ENCODE measurements at places on chromosomes 5 and 9. TPM values are rescaled to one million over a fixed set of nuclear protein-coding genes. Genes with fewer than 3 reads are reported as not detected.

The CBY3 gene
- 0.39 TPM for polyA plus RNA-seq

The GBGT1 gene
- 2.8 TPM for polyA plus RNA-seq

The SPATA9 gene
- polyA plus RNA-seq = not detected

The SEMA4D gene
- polyA plus RNA-seq = 32.5 TPM

The CAMK2A gene
- polyA plus RNA-seq = not detected

The GHR gene
- polyA plus RNA-seq = not detected

The PCAT7 gene
- not detected for polyA plus RNA-seq

The PRUNE2 gene
- polyA plus RNA-seq = 0.65 TPM

The SPATA31A3 gene
- polyA plus RNA-seq = not detected

The GABBR2 gene
- not detected for polyA plus RNA-seq

The ARRDC3 gene
- 201 TPM for polyA plus RNA-seq

The NME5 gene
- not detected for polyA plus RNA-seq

The SPRY4 gene
- not detected for polyA plus RNA-seq

The SHOC1 gene
- not detected for polyA plus RNA-seq

The PCDHA4 gene
- not detected for polyA plus RNA-seq

The FGF18 gene
- not detected for polyA plus RNA-seq

The PSD2 gene
- polyA plus RNA-seq = not detected

The MYO10 gene
- polyA plus RNA-seq = not detected

The PCDHGA4 gene
- polyA plus RNA-seq = 0.16 TPM

The SLC4A9 gene
- polyA plus RNA-seq = not detected

The PJA2 gene
- 65.6 TPM for polyA plus RNA-seq

The PPP3R2 gene
- polyA plus RNA-seq = not detected

The TMEM171 gene
- not detected for polyA plus RNA-seq

The PCDHA9 gene
- polyA plus RNA-seq = not detected

The CDH9 gene
- polyA plus RNA-seq = not detected

The KIF24 gene
- 0.08 TPM for polyA plus RNA-seq

The ORM2 gene
- not detected for polyA plus RNA-seq

The TAF11L10 gene
- not detected for polyA plus RNA-seq

The CD274 gene
- polyA plus RNA-seq = 0.44 TPM

The ZDHHC11B gene
- polyA plus RNA-seq = not detected

The SHC3 gene
- not detected for polyA plus RNA-seq

The CDO1 gene
- polyA plus RNA-seq = not detected

The GPX8 gene
- polyA plus RNA-seq = not detected

The FBP2 gene
- polyA plus RNA-seq = not detected

The SETX gene
- 70.1 TPM for polyA plus RNA-seq

The CMYA5 gene
- polyA plus RNA-seq = not detected

The PCDHGA9 gene
- not detected for polyA plus RNA-seq

The SLC6A3 gene
- not detected for polyA plus RNA-seq

The SLC25A51 gene
- 11.0 TPM for polyA plus RNA-seq

The RFK gene
- polyA plus RNA-seq = 19.9 TPM
